ENCODE measurements at places on chromosomes 12 and 14. TPM values are rescaled to one million over a fixed set of nuclear protein-coding genes. Genes with fewer than 3 reads are reported as not detected.

Gene FNTB
- total RNA-seq = 22.4 TPM

- H3K27me3 ChIP-seq = no peaks in the 10 kb centered on the region
- no peak for DNase-seq
- H3K4me3 ChIP-seq = peak overlapping the region; percentile 83
Observed at GRCh38 chr14:77026166-77026929, 2.2 kb downstream of the IRF2BPL start.

- H3K27me3 ChIP-seq = peaks cover 10% of the 10 kb centered on the region
- no peak overlapping the region for H3K4me3 ChIP-seq
- H3K36me3 ChIP-seq = no peaks in the 10 kb centered on the region
- no peak for DNase-seq
- H3K4me1 ChIP-seq = peaks cover 32% of the 10 kb centered on the region
Observed at GRCh38 chr14:55123101-55123500, 6.0 kb upstream of the LGALS3 start.

Gene ANO4
- total RNA-seq = 0.38 TPM

Gene IAPP
- total RNA-seq = not detected

DNA sequence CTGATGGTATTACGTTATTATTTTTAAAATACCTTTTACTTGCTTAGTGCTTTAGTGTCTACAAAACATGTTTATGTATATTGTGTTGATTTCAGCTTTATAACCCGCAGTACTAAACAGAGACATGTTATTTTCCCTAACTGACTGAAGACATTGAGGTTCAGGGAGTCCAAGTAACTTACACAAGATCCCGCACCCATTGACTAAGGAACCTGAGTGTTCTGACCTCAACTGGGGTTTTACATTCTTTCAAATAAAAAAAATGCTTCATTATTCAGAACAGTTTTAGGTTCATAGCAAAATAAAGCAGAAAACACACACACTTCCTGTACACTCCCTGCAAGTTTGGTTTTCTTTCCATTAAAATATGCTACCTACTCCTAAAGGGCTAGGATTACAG lies 60.4 kb upstream of the METAP2 start:
- no peak overlapping the region for H3K27ac ChIP-seq
- H3K36me3 ChIP-seq = no peaks in the 10 kb centered on the region
- peaks cover 13% of the 10 kb centered on the region for H3K4me1 ChIP-seq
- DNase-seq = no peak

DNA sequence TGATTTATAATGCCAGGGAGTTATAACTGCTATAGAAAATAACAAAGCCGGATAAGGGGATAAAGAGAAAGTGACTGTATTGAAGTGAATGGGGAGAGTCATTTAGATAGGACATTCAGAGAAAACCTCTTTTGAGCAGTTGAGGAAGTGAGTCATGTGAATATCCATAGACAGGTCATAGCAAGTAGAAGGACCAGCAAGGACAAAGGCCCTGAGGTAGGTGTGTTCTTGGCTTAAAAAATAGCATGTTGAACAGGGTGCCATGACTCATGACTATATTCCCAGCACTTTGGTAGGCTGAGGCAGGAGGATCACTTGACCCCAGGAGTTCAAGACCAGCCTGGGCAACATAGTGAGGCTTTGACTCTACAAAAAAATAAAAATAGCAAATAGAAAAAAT lies 51.5 kb upstream of the RAP1B start:
- peaks cover 2% of the 10 kb centered on the region for H3K27me3 ChIP-seq
- H3K4me3 ChIP-seq = no peak overlapping the region
- H3K27ac ChIP-seq = no peak overlapping the region
- no peak for DNase-seq

DNA sequence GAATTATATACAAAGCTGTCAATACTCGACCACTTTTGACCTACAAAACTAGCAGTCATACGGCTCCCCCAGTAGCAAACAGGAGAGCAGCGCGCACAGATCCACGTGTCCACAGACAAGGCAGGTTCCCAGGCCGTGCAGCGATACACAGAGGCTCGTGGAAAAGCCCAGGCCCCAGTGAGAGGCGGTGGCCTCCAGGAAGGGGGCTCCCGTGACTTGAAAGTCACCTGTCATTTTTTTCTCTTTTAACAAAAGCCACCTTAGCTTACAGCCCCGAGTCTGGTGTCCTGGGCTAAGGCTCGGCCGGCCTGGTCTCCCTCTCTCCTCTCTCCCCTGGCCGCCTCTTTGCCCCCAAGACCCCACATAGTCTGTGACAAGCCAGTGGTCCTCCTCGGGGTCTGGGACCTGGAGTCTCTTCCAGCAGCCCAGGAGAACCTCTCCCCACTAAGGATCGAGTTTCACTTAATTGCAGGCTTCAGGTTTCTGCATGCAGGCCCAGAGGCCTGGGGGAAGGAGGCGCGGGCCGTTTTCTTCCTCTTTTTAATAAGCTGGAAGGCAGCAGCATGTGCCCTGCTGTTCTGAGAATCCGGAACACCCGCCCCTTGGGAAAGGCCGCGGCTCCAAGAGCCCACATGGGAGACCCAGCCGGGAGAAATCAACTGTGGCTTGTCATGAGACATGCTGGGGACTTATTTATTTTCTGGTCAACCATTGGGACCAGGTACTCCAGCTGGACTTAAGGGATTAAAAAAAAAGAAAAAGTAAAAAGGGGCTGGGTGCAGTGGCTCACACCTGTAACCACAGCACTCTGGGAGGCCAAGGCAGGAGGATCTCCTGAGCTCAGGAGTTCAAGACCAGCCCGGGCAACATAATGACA lies 15.9 kb downstream of the NCOR2 start:
- DNase-seq = no peak
- peak overlapping the region; percentile 82 for H3K27ac ChIP-seq
- no peaks in the 10 kb centered on the region for H3K27me3 ChIP-seq
- peaks cover 27% of the 10 kb centered on the region for H3K4me1 ChIP-seq
- peaks cover 4% of the 10 kb centered on the region for H3K36me3 ChIP-seq
- no peak overlapping the region for H3K4me3 ChIP-seq

Gene FGD6
- 68.2 TPM for total RNA-seq

Gene ADCY6
- 128 TPM for total RNA-seq

Gene MUCL1
- total RNA-seq = not detected

DNA sequence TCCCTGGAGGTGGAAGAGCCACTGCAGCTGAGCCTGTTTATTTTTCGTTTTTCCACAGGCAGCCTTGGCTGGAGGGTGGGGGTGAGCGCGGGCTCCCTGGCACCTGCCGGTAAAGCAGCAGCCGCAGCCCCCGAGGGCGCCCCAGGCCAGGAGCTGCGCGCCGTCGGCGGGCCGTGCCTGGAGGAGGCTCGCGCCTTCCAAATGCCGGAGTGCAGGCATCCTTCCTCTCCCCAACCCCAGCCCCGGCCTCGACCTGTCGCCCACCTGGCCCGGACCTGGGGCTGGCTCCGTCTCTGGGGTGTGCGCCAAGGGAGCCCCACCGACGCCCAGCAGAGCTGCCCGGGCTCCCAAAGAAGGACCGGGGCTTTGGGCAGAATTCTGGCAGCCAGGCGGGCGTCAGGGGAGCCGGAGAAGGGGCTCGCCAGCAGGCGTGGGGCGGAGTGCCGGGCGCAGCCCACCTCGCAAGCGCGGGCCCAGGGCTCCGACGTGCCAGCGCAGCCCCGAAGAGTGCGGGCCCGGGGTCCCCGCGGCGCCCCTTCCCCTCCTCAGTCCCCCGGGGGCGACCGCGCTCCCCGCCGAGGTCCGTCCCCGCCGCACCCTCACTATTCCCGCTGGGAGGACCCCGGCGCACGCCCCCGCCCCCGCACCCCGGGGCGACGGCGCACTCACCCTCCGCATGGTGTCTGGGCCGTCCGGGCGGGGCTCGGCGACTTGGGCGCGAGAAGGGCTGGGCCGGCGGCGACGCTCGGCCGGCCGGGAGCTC lies 130.3 kb downstream of the NDUFA12 start:
- no peaks in the 10 kb centered on the region for H3K36me3 ChIP-seq
- H3K4me1 ChIP-seq = no peaks in the 10 kb centered on the region
- H3K27ac ChIP-seq = no peak overlapping the region
- peaks cover 67% of the 10 kb centered on the region for H3K27me3 ChIP-seq
- DNase-seq = no peak

Gene CFAP54
- 5.9 TPM for total RNA-seq

- H3K4me1 ChIP-seq = peaks cover 3% of the 10 kb centered on the region
- peaks cover 22% of the 10 kb centered on the region for H3K36me3 ChIP-seq
- no peaks in the 10 kb centered on the region for H3K27me3 ChIP-seq
- H3K27ac ChIP-seq = no peak overlapping the region
- DNase-seq = no peak
Observed at GRCh38 chr12:94327809-94328208, 131.9 kb downstream of the CEP83 start.

Gene ZNF891
- 6.8 TPM for total RNA-seq

Gene CATSPERB
- 5.7 TPM for total RNA-seq

GRCh38 chr14:23667134-23667533 lies 31.0 kb downstream of the DHRS2 start:
- H3K27me3 ChIP-seq = peaks cover 3% of the 10 kb centered on the region
- no peak for DNase-seq
- H3K4me1 ChIP-seq = peaks cover 5% of the 10 kb centered on the region
- H3K4me3 ChIP-seq = no peak overlapping the region
- no peak overlapping the region for H3K27ac ChIP-seq

Gene MAP1LC3B2
- total RNA-seq = 0.84 TPM

Gene AQP2
- total RNA-seq = 0.29 TPM

Gene PPM1H
- total RNA-seq = 25.4 TPM

Gene CIROP
- not detected for total RNA-seq

GRCh38 chr14:51609251-51609954 lies 42.3 kb upstream of the FRMD6 start:
- no peak for DNase-seq
- no peak overlapping the region for H3K4me3 ChIP-seq
- no peaks in the 10 kb centered on the region for H3K27me3 ChIP-seq
- H3K27ac ChIP-seq = no peak overlapping the region
- H3K36me3 ChIP-seq = no peaks in the 10 kb centered on the region
- peaks cover 33% of the 10 kb centered on the region for H3K4me1 ChIP-seq

Gene CACNA2D4
- 0.34 TPM for total RNA-seq

Gene WNT1
- total RNA-seq = not detected

GRCh38 chr14:33275879-33276278 lies 337.2 kb downstream of the NPAS3 start:
- H3K4me1 ChIP-seq = no peaks in the 10 kb centered on the region
- DNase-seq = no peak
- no peak overlapping the region for H3K27ac ChIP-seq
- H3K4me3 ChIP-seq = no peak overlapping the region
- H3K36me3 ChIP-seq = no peaks in the 10 kb centered on the region
- H3K27me3 ChIP-seq = peaks cover 5% of the 10 kb centered on the region

Gene ABCB9
- total RNA-seq = 10.5 TPM

DNA sequence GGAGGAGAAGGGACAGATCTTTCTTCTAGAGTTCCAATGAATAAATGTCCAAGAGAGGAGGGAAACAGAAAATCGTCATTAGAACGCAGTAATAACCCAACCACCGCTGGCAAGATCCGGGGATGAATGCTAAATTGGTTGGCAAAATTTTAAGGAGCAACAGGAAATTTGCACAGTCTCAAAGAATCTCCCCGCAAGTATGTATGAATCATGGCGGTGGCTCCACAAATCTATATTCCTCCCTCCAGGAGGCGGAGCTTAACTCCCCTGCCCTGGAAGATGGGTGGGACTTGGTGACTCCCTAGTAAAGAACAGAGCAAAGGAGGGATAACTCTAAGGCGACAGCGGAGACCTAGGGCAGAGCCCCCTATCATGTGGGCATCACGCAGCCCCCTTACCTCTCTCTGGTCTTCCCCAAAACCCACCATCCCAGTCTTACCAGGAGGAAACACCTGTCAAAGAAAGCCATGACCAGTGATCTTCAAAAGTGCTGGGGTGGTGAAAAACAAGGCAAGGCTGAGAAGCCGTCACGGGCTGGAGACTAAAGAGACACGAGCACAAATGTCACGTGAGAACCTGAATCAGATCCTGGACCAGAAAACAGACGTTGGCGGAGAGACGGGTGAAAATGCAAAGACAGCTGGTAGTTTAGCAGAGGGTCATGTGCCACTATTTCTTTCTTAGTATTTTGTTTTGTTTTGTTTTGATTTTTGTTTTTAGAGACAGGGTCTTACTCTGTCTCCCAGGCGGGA lies 125.8 kb downstream of the NCOR2 start:
- H3K4me1 ChIP-seq = peaks cover 4% of the 10 kb centered on the region
- H3K27ac ChIP-seq = no peak overlapping the region
- no peak for DNase-seq
- H3K36me3 ChIP-seq = peaks cover 16% of the 10 kb centered on the region

DNA sequence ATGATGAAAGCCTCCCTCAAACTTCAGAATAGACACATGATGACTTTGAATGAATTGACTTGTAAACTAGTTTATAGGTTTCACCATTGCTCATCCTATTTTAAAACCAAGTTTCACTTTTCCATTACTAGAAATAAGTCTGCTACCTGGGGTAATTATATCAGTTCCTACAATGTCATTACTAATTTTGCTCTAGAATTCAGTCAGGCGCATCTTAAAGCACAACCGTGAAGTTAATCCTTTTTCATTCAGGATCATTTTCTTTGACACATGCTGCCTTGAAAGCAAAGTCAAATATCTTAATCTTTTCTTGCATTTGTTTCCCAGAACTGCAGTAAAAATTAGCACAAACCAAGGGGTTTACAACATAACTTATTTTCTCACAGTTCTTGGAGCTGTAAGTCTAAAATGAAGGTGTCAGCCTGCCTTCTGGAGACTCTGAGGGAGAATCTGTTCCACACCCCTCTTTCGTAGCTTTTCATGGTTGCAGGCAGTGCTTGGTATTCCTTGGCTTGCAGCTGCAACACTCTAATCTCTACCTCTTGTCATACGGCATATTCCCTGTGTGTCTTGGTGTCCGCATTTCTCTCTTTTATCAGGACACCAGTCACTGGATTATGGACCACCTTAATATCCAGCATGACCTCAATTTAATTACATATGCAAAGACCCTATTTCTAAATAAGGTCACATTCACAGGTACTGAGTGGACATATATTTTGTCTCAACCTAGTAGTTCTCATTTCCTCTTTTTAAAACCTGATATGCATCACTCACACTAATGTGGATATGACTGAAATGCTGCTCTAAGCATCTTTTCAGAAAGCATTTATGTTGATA lies 114.3 kb upstream of the PDZRN4 start:
- H3K27ac ChIP-seq = no peak overlapping the region
- H3K36me3 ChIP-seq = no peaks in the 10 kb centered on the region
- peaks cover 2% of the 10 kb centered on the region for H3K27me3 ChIP-seq
- DNase-seq = no peak

DNA sequence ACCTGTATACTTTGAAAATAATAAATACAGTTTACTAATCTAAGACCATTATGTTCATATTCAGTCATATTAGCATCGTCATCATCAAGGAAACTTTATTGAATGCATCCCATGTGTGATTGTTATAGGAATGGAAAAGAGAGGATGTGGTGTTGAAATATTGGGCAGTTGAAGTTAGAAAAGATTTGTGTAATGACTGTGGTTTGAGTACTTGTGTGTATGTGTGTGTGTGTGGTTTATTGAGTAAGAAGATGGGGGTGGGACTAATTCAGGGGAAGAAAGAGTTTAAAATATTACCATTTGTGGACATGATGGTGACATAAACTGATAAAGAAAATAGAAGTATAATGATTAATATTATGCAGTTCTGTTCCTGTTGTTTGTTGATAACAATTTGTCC lies 238.7 kb upstream of the SEL1L start:
- no peaks in the 10 kb centered on the region for H3K4me1 ChIP-seq
- H3K36me3 ChIP-seq = no peaks in the 10 kb centered on the region
- no peak overlapping the region for H3K27ac ChIP-seq
- DNase-seq = no peak
- no peaks in the 10 kb centered on the region for H3K27me3 ChIP-seq
- H3K4me3 ChIP-seq = no peak overlapping the region
